ENCODE measurements at places on chromosomes 1 and 21. TPM values are rescaled to one million over a fixed set of nuclear protein-coding genes. Genes with fewer than 3 reads are reported as not detected.

The MSH4 gene
- 0.25 TPM for total RNA-seq

The ADCY10 gene
- total RNA-seq: not detected

The RAB42 gene
- 2.5 TPM for total RNA-seq

The SEMA4A gene
- 18.7 TPM for total RNA-seq

The GJA4 gene
- total RNA-seq: 28.5 TPM

DNA sequence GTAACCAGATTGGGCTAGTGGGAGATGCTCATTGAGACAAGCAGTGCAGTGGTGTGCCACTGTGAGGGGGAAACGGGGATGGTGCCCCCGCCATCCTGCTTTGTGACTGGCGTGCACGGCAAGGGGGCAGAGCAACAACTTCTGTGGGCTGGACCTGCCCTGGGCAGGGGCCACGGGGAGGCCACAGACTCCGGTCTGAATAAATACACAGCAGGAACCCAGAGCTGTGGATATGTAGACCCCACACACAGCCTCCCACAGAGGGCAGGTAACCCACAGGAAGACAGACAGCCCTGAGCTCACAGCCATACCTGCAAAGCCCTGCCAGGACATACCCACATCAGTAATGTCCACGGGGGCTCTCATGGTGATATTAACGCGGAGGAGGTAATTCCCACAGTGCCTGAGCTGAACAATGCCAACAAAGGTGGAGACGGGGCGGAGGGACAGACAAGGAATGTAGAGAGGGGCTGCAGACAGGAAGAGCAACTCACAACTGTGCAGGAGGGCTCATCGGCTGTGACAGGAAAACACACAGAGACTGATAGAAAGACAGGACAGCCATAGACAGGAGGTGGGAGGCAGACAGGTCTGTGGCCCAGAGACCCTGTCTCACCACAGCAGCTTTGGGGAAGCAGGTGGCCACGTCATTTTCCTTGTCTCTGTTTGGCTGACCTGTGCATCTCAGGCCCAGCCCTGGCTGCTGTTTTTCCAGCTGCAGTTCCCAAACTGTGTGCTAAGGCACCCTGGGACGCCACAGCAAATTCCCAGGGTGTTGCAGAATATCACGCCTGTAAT lies 4.9 kb upstream of the WNT3A start:
- H3K27me3 ChIP-seq: no peaks in the 10 kb centered on the region
- no peak overlapping the region for H3K4me3 ChIP-seq
- no peak overlapping the region for H3K27ac ChIP-seq
- DNase-seq: peak; percentile 61

DNA sequence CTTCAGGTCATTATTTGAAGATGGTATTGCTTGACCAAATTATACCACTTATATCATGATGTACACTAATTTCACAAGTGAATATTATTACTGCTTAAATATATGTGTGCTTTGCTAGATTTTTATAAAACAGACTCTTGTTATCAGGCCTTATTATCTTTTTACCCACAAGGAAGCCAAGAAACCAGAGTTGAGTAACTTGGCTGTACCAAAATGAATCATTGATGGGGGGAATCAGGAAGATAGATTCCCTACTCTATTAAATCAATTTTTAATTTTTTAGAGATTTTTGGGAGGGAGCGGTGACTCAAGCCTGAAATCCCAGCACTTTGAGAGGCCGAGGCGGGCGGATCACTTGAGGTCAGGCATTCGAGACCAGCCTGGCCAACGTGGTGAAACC lies 16.0 kb upstream of the SCCPDH start:
- H3K36me3 ChIP-seq: no peaks in the 10 kb centered on the region
- DNase-seq: no peak
- no peak overlapping the region for H3K27ac ChIP-seq
- no peak overlapping the region for H3K4me3 ChIP-seq
- no peaks in the 10 kb centered on the region for H3K27me3 ChIP-seq

GRCh38 chr1:214537219-214537618 lies 14.2 kb downstream of the PTPN14 start:
- H3K4me1 ChIP-seq: peaks cover 19% of the 10 kb centered on the region
- no peak overlapping the region for H3K27ac ChIP-seq
- DNase-seq: no peak
- no peaks in the 10 kb centered on the region for H3K27me3 ChIP-seq

GRCh38 chr1:188689542-188689941 lies 1788.1 kb downstream of the BRINP3 start:
- H3K4me3 ChIP-seq: no peak overlapping the region
- H3K36me3 ChIP-seq: no peaks in the 10 kb centered on the region
- DNase-seq: no peak
- no peak overlapping the region for H3K27ac ChIP-seq
- no peaks in the 10 kb centered on the region for H3K27me3 ChIP-seq
- no peaks in the 10 kb centered on the region for H3K4me1 ChIP-seq

GRCh38 chr1:71621785-71622184 lies 541.0 kb upstream of the ZRANB2 start:
- H3K27ac ChIP-seq: no peak overlapping the region

- H3K4me3 ChIP-seq: peak overlapping the region; percentile 45
- no peak for DNase-seq
- no peaks in the 10 kb centered on the region for H3K36me3 ChIP-seq
- no peaks in the 10 kb centered on the region for H3K27me3 ChIP-seq
- no peak overlapping the region for H3K27ac ChIP-seq
- peaks cover 12% of the 10 kb centered on the region for H3K4me1 ChIP-seq
These were observed 304 bp downstream of the PLPPR5 start for GRCh38 chr1:99004254-99004860.

- no peaks in the 10 kb centered on the region for H3K4me1 ChIP-seq
- DNase-seq: no peak
- H3K27me3 ChIP-seq: no peaks in the 10 kb centered on the region
- no peak overlapping the region for H3K27ac ChIP-seq
- H3K36me3 ChIP-seq: no peaks in the 10 kb centered on the region
These were observed 6.9 kb upstream of the ZMYM4 start for GRCh38 chr1:35261412-35262120.

GRCh38 chr1:45894921-45895320 lies 91.5 kb downstream of the MAST2 start:
- H3K27me3 ChIP-seq: no peaks in the 10 kb centered on the region
- DNase-seq: no peak
- H3K27ac ChIP-seq: no peak overlapping the region
- no peak overlapping the region for H3K4me3 ChIP-seq

GRCh38 chr1:172430128-172430454 lies 9.6 kb downstream of the C1orf105 start:
- no peak overlapping the region for H3K4me3 ChIP-seq
- DNase-seq: no peak
- H3K27me3 ChIP-seq: no peaks in the 10 kb centered on the region
- H3K36me3 ChIP-seq: no peaks in the 10 kb centered on the region
- H3K4me1 ChIP-seq: peaks cover 19% of the 10 kb centered on the region
- no peak overlapping the region for H3K27ac ChIP-seq

GRCh38 chr1:44012404-44012803 lies 18.9 kb downstream of the SLC6A9 start:
- no peaks in the 10 kb centered on the region for H3K36me3 ChIP-seq
- no peak overlapping the region for H3K4me3 ChIP-seq
- DNase-seq: no peak
- H3K4me1 ChIP-seq: peaks cover 28% of the 10 kb centered on the region
- H3K27me3 ChIP-seq: no peaks in the 10 kb centered on the region

- no peak overlapping the region for H3K4me3 ChIP-seq
- H3K27ac ChIP-seq: no peak overlapping the region
- H3K4me1 ChIP-seq: no peaks in the 10 kb centered on the region
These were observed 189.9 kb downstream of the URB2 start for GRCh38 chr1:229815961-229816360.

GRCh38 chr1:11519629-11520031 lies 40.7 kb downstream of the DISP3 start:
- H3K4me3 ChIP-seq: no peak overlapping the region
- DNase-seq: no peak
- no peak overlapping the region for H3K27ac ChIP-seq
- H3K4me1 ChIP-seq: no peaks in the 10 kb centered on the region
- H3K36me3 ChIP-seq: no peaks in the 10 kb centered on the region
- H3K27me3 ChIP-seq: no peaks in the 10 kb centered on the region

GRCh38 chr1:38127428-38127827 lies 80.8 kb upstream of the POU3F1 start:
- H3K27ac ChIP-seq: no peak overlapping the region
- no peak for DNase-seq
- no peaks in the 10 kb centered on the region for H3K4me1 ChIP-seq
- no peaks in the 10 kb centered on the region for H3K36me3 ChIP-seq
- no peak overlapping the region for H3K4me3 ChIP-seq
- no peaks in the 10 kb centered on the region for H3K27me3 ChIP-seq

- no peaks in the 10 kb centered on the region for H3K4me1 ChIP-seq
- no peak for DNase-seq
- H3K27ac ChIP-seq: no peak overlapping the region
- H3K27me3 ChIP-seq: no peaks in the 10 kb centered on the region
- H3K4me3 ChIP-seq: no peak overlapping the region
- no peaks in the 10 kb centered on the region for H3K36me3 ChIP-seq
These were observed 154.1 kb downstream of the ZBTB18 start for GRCh38 chr1:244205171-244205570.

GRCh38 chr1:221035662-221036153 lies 156.5 kb downstream of the HLX start:
- peaks cover 9% of the 10 kb centered on the region for H3K4me1 ChIP-seq
- H3K27me3 ChIP-seq: no peaks in the 10 kb centered on the region
- H3K27ac ChIP-seq: no peak overlapping the region
- H3K36me3 ChIP-seq: no peaks in the 10 kb centered on the region

DNA sequence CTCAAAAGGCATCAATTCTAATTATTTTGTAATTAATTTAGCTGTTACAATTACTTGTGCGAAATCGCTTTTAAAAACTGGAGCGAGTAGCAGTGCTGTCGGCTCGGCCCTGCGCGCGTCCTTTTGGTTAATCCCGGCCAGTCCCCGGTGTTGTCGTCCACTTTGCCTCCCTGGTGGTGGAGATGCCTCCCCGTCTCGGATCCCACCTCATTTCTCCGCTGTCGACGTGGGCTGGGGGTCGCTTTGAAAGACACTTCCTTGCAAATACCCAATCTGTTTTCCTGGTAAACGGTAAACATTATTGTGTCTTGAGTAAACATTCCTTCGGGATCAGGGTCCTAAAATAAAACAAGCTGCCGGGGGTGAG lies 3.7 kb downstream of the FOXD3 start:
- H3K27me3 ChIP-seq: peaks cover 39% of the 10 kb centered on the region
- DNase-seq: no peak
- H3K36me3 ChIP-seq: no peaks in the 10 kb centered on the region
- peaks cover 36% of the 10 kb centered on the region for H3K4me1 ChIP-seq
- no peak overlapping the region for H3K4me3 ChIP-seq

DNA sequence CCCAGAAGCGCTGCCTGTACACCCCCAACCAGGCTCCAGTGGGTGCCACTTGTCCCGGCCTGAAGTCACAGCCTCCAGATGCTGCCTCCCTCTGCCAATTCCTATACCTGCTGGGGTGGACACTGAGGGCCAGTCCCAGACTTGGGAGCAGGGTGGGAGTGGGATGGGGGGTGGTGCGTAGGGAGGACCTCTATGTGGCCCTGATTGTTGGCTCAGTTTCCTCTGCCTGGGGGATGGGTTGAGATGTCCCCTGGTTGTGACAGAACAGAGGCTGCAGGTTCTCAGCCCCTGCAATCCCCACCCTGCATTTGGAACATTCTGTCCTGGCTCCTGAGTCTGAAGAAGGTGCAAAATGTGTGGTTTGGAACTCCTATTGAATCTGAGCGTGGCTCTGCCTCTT lies 27.2 kb downstream of the RAB7B start:
- peaks cover 19% of the 10 kb centered on the region for H3K4me1 ChIP-seq
- H3K27me3 ChIP-seq: no peaks in the 10 kb centered on the region
- no peak overlapping the region for H3K27ac ChIP-seq
- no peak for DNase-seq

- H3K4me1 ChIP-seq: no peaks in the 10 kb centered on the region
- no peaks in the 10 kb centered on the region for H3K27me3 ChIP-seq
- no peaks in the 10 kb centered on the region for H3K36me3 ChIP-seq
- H3K27ac ChIP-seq: no peak overlapping the region
- H3K4me3 ChIP-seq: no peak overlapping the region
These were observed 13.4 kb upstream of the ODF2L start for GRCh38 chr1:86409416-86410021.

DNA sequence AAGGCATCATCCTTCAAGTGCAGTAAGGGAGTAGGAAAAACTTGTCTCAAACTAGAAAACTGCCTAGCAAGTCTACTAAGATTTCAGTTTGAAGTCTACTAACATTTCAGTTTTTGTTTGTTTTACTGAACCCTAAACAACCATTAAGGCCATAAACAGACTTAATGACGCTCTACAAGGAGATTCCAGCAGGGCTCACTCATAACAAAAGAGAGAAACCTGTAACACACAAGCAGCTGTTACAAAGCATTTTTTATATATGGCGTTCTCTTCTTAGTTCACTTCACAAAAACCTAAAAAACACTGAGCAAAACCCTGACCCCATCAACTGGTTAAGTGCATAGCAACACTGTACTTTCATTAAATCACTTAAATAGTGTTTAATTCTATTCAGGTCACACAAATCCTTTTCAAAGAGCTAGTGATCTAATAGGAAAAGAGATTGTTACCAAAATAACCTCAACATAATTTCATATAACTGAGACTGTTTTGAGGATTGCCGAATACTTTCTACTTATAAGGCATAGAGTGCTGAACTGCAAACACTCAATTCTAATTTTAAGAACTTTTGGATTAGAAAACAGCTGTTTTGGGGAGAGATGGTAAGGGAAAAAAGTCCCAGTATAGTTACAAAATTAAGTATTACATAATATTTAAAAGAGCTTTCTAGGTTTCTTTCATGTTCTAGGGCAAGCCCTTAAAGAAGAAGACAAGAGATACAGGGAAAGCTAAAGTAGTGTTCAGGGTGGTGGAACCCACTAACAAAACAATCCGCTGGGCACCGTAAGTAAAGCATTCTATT lies 1.4 kb downstream of the B3GALNT2 start:
- no peaks in the 10 kb centered on the region for H3K27me3 ChIP-seq
- peaks cover 26% of the 10 kb centered on the region for H3K4me1 ChIP-seq
- no peaks in the 10 kb centered on the region for H3K36me3 ChIP-seq
- peak overlapping the region; percentile 85 for H3K4me3 ChIP-seq
- peak overlapping the region; percentile 98 for H3K27ac ChIP-seq

DNA sequence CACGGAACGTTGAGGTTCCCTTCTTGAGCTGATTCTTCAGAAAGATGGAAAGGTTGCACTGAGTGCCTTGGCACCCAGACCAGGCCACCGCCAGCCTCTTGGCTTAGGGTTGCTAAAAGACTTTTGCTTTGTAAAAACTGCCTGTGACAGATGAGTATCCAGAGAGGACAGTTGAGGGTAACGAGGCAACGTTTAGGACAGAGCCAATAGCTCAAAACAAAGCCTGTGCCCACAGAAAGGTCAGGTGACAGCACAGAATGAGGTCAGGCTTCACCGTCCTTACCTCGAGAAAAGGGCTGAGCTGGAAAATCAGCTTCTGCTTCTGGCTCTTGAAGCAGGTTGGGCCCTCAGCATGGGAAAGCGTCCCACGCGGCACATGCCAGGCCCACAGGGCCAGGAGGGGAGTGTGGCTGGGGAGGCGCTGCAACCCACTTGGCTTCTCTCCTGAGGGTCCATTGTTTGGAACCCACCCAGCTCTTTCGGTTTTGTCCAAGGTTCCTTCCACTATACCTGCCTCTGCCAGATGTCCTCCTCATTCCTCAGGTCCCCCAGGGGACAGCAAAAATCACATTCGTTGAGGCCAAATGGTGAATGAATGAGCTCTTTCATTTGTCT lies 55.5 kb downstream of the SCCPDH start:
- H3K27ac ChIP-seq: no peak overlapping the region
- DNase-seq: peak; percentile 71
- H3K36me3 ChIP-seq: peaks cover 9% of the 10 kb centered on the region
- H3K27me3 ChIP-seq: no peaks in the 10 kb centered on the region

Data from vagina (tissue), 2 donors.